Neural crest cell (in vitro differentiated cells): ENCODE measurements at places on chromosomes 5 and 9. TPM values are rescaled to one million over a fixed set of nuclear protein-coding genes. Genes with fewer than 3 reads are reported as not detected.

The KLF4 gene
- not detected in 2 replicates for total RNA-seq

The FOXD4L5 gene
- total RNA-seq, result 0.34 and 0.37 TPM in 2 replicates

The CCIN gene
- total RNA-seq, result not detected in 2 replicates

The NUDT12 gene
- 17.6 and 18.3 TPM in 2 replicates for total RNA-seq

The FGD3 gene
- 3.7 and 4.1 TPM in 2 replicates for total RNA-seq

The IL3 gene
- total RNA-seq, result not detected in 2 replicates

The IPPK gene
- total RNA-seq, result 13.1 and 15.0 TPM in 2 replicates

The PCDH1 gene
- 16.2 and 17.3 TPM in 2 replicates for total RNA-seq

The FAM200C gene
- 9.1 and 9.6 TPM in 2 replicates for total RNA-seq
